NCI-H524 treated with DMSO at 0.1 percent for 48 hours (cell line): ENCODE measurements at places on chromosomes 2 and 18.

DNA sequence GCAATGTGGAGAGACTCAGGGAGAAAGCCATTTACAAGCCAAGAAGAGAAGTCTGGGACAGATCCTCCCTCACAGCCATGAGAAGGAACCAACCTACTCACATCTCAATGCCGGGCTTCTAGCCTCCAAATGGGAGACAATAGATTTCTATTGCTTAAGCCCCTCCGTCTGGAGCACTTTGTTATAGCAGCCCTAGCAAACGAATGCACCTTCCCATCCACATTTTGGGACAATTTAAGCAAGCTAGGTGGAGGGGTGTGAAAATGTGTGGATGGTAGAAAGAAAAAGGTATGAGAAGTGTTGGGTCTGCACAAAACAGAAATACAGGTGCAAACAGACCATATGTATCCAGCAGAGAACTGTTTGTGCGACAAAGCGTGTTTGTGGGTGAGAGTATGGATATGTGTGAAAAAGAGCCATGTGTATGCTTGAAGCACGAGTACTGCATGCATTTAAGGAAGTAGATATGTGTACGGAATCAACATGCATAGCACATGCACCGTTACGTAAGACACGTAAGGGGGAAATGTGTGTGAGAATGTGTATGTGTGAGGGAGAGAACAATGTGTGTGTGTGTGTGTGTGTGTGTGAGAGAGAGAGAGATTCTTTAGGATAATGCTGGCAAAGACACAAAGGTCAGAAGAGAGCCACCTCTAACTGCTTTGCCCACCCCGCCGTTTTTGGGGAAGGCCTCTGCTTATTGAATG, 13.1 kb upstream of the E2F6 start:
- no peak for DNase-seq

GRCh38 chr2:118128826-118129225, 40.6 kb downstream of the INSIG2 start:
- DNase-seq: no peak

DNA sequence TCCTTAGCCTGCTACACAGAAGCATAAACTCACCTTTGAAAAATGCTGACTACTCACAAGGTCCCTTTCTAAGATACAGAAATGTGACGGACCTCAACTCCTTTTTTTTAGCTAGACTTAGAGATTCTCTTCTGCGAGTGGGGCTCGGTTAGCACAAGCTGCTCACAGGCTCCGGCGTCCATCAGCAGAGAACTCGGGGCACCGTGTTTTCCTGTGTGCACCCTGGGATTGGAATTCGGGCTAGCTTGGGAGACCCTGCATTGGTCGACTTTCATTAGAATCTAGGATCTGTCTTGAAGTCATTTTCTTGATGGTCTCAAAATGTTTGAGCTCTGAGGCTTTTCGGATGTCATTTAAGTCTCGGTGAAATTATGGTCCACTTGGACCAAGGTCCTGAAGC, 191.2 kb downstream of the GBX2 start:
- no peak for DNase-seq

DNA sequence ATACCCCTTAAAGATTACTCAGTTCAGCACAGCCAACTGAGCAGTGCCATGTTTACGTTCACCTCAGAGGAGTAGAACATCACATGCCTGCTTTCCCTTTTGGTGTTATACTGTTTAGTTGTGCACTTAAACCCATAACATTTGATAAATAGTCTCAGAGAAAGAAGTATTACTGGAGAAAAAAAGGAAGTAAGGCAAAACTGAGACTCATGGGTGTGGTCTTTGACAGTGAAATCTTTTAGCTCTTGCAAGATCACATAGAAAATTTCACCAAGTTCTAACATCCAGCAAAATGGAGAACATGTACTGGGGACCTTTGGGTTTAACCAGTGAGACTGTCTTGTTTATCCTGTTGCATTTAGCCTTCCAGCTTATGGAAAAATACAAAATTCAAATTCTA, 5.6 kb downstream of the TANK start:
- no peak for DNase-seq

DNA sequence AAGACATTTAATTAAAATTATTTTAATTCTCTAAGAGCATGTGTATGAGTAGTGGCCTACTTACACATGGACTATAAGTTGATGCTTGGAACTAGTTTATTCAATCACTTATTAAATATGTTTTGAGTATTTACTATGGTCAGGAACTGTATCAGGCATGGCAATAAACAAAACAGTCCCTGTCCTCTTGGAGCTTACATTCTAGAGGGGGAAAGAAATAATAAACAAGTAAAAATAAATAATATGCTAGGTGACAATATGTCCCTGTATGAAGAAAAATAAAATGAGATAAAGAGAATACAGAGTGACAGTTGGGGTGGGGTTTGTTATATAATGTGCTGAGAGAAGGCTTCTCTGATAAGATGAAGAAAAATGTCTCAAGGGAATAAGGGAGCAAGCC, 74.5 kb downstream of the MYO3B start:
- DNase-seq: no peak

DNA sequence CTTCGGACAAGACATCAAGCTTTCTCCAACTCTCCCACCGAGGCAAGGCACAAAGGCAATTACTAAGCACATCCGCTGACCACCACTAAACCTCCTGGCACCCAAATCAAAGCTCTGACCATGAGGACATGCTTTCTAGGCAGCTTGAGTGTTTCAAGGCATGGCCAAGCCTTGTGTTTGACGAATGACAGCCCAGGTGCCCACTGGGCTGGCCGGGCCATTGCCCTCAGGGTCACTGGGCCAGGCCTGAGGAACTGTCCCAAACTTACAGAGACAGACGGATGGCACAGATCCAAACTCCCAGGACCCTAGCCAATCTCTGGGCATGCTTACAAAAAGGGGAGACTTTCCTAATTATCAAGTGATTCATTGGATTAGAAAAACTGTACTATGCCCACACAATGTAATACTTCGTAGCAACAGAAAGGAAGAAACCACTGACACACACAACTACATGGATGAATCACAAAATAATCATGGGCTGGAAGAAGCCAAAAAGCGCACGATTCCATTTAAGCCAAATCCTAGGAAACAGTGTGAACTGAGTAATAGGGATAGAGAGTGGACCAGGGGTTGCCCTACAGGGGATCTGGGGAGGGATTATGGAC, 20.2 kb downstream of the CRACDL start:
- DNase-seq: no peak

DNA sequence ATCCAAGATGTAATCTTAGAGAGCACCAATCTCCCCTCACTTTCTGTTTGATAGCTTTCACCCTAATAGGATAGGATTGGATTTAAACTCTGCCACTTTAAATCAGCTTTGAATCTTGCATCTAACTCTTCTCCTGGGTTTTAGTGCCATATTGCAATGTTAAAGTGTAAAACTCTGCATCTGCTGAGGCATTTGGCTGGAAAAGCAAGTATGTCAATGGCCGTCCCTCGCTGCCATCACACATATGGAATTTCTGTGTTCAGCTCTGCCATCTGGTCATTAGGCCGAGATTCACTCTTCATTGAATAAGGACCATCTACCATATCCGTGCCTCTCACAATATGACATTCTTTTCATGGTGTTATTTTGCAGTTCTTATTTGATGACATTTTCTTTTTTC, 728.1 kb upstream of the PIK3C3 start:
- peak; percentile 19 for DNase-seq

- no peak for DNase-seq
Measured at GRCh38 chr2:176338395-176338794, 69.2 kb downstream of the MTX2 start.

- no peak for DNase-seq
Measured at GRCh38 chr2:201546576-201546975, 95.0 kb downstream of the STRADB start.

DNA sequence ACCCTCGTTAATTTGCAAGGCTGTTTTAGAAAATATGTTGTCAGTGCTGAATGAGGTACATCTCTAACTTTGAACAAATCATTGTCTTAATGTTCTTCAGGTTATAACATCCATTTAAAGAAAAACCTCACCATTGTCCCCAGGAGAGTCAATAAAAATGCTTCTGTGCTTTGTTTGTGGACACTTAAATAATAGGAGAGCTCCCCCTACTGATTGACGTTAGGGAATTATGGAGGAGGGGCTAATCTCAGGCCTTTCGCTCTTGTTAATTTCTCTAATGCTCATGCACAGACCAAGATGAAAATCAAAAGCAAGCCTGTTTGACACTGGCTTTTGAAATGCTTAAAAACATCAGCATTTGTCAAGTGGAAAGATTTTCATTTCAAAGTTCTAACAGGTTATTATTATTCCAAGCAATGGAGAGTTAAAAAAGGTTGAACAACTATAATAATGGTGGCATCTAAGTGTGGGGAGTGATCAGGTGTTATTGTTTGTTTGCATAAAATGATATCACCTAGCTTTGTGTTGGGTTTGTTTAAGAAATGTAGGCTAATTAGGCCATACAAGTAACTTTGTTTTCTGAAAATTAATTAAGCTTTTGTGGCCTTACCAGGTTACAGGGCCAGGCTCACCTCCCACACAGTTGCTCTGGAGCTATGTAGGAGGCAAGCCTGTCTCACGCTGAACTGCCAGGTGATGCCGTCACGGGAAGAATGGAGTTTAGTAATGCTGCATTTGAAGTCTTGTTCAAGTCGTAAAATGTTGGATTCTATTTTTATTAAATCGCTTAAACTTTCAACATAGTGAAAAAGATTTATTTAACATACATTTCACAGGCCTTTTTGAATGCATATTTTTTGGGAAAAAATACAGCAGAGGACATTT, 51.7 kb upstream of the SMIM21 start:
- DNase-seq: no peak

GRCh38 chr2:198657512-198658121, 800.1 kb downstream of the SATB2 start:
- DNase-seq: no peak

GRCh38 chr2:29227935-29228675, 112.9 kb downstream of the CLIP4 start:
- no peak for DNase-seq

GRCh38 chr2:206442833-206443734, at the start of gene ADAM23:
TSS of gene ADAM23 (plus strand) at chr2:206443532. CDS start at chr2:206443867, 335 bp downstream.
- DNase-seq: no peak

DNA sequence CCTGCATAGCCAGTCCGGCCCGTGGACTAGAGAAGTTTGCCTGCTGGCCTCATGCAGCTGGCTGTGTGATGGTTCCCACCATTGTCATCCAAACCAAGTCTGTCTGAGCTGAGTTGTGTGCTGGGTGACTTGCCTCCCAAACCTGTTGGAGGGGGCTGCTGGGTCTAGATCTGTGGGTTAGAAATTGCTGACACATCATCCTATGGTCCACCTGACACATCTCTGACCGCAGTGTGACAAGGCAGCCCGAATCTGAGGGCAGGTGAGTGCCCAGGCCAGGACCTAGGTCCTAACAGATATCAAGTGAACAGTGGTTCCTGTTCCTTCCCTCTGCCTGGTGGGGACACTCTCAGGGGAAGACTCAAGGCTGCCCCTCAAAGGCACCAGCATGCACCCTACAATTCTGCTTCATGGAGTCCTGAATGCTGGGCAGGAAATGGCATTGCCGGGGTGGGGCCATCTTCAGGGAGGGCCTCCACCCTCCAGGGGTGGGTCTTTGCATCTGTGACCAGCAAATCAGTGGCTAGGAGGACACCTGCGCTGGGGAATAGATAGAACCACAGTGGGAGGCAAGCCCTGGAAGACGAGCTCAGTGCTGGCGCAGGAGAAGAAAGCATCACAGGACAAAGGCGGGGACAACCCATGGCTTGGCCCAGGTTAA, 117.9 kb upstream of the ID2 start:
- DNase-seq: no peak

- DNase-seq: no peak
Measured at GRCh38 chr2:180261976-180262375, 254.9 kb upstream of the CWC22 start.

GRCh38 chr2:59957504-59957903, 596.0 kb downstream of the BCL11A start:
- DNase-seq: no peak

- DNase-seq: no peak
Measured at GRCh38 chr18:47174545-47175116, 1.5 kb downstream of the IER3IP1 start.

- no peak for DNase-seq
Measured at GRCh38 chr18:58362027-58362575, 266.8 kb downstream of the ALPK2 start.

DNA sequence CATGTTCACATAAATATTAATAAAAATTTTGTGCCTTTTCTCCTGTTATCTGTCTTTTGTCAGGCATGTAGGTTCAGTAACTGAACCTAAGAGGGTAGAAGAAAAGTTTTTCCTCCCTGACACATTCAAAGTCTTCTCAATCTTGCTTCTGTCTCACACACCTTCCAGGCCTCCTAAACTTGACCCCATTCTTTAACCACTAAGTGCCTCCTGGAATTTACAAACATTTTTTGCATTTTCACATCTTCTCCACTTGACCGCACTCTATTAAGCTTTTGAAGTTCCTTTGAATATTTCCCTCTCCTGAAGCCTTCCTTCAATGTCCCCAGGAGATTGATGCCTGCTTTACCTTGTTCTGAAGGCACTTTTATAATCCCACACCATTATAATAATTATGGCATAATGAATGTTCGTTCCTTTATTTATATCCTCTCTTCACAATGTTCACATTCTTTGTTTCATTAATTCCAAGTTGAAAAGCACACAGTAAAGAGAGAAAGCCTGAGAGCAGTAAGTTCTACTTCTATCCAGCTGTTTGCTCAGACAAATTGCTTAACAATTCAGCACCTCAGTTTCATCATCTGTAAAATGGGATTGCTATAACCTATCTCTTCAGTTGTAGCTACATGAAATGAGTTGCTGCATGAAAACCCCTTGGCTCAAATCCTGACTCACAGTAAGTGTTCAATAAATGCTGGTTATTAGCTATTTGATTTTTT, 184.8 kb upstream of the KLHL29 start:
- DNase-seq: no peak

DNA sequence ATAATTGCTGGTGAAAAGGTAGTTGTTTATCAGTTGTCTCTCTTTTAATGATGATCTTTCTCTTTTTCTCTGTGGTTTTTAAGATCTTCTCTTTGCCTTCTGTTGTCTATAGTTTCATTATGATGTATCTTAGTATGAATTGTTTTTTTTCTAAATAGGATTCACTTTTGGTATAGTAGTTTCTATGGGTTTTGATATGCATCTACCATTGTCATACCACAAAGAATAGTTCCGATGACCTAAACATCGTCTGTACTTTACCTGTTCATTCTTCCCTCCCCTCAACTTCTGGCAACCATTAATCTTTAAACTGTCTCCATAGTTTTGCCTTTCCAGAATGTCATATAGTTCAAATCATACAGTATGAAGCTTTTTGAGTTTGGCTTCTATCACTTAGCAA, 19.6 kb downstream of the RDH14 start:
- DNase-seq: no peak

DNA sequence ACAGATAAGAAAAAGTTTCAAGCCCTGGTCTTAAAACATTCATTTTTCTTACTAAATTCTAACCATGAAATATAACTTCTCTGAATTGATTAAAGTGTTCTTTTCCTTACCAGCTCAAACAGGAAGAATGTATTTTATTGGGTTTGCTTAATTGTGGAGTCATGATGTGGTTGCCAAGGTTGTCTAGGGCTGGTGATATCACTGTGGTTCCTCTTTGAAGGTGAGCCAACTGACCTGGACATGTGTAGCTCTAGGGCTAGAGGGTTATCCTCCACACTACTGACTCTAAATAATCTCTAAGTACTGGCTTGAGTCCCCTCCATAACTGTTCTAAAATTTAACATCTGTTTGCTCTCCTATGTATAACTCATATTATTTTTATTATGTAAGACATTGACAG, 529.6 kb downstream of the PIK3C3 start:
- no peak for DNase-seq

GRCh38 chr2:152649997-152650396, 67.3 kb downstream of the PRPF40A start:
- DNase-seq: no peak
